ENCODE measurements at places on chromosomes 12 and 14.

DNA sequence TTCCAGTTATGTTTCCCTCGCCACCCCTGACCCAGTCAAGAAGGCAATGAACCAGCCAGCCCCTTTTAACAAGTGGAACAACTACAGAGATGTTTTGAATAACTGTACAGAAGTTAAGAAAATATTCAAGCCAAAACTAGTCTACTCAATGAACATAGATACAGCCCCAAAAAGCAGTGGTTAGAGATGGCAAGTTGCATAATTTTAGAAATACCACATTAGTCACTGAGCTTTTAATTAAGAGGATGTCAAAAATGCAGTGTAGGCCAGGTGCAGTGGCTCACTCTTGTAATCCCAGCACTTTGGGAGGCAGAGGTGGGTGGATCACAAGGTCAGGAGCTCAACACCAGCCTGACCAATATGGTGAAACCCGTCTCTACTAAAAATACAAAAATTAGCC, 27.2 kb downstream of the PROX2 start:
- DNase-seq, result no peak

DNA sequence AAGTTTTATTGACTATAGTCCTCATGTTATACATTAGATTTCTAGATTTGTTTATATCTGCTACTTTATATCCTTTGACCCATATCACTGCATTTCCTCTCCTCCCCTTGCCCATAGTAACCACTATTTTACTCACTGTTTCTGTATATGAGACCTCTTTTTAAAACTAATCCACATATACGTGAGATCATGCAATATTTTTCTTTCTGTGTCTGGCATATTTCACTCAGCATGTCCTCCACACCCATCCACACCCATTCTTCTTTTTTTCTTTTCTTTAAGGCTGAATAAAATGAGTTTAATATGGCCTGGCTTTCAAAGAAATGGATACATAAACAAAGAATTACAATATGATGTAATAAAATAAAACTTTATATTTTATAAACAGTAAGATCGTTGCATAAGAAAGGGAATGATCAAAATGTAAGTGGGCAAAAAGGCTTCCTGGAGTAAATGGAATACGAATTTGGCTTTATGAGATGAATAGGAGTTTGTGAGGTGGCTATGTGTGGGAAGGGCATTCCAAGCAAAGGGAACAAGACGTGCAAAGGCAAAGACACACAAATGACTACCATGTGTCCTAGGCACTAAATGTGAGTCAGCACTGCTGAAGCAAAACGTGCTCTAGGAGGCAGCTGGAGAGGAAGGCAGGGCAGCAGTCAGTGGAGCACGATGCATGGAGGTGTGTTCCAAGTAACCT, 53.2 kb upstream of the HIF1A start:
- peak; percentile 62 for DNase-seq

- DNase-seq, result no peak
Observed at GRCh38 chr12:53345486-53346188, 9.5 kb upstream of the SP7 start.

DNA sequence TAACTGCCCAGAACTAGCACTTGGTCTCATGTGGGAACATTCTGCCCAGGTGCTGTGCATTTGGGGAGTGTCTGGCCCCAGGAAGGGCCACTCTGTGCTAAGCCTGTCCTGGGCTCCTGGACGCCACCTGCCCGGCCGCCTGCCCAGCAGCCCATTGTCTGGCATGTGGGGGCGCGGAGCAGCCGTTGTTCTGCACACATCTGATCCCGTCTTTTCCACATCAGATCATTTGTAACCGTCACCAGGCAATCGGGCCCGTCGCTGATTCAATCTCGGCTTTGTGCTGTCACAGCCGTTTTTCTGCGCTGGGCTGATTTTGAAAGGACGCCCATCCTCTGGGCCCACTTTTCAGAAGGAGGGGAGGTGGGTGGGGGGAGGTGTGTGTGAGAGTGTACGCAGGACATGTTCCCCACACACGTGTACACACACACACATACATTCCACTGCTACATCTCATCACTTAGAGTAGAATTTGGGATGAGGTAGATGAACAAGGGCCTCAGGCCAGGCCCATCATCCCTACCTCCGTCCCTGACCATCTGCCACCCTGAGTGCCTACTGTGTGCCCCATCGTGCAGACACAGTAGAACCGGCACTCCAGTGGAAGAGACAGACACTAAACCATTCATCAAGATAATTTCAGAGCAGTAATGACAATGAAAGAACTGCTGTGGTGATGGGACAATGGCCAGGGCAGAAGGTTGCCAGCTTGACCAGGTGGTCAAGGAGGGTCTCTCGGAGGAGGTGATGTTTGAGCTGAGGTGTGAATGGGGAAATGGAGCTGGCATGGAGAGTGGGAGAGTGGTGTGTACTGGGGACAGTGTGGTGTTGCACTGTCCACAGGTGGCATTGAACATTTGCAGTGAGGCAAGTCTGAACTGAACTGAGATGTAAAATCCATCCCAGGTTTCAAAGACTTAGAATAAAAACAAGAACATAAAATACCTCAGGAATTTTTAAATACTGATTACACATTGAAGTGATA, 19.0 kb downstream of the FAM222A start:
- DNase-seq, result no peak

GRCh38 chr14:50978888-50979287, 34.6 kb upstream of the PYGL start:
- no peak for DNase-seq

DNA sequence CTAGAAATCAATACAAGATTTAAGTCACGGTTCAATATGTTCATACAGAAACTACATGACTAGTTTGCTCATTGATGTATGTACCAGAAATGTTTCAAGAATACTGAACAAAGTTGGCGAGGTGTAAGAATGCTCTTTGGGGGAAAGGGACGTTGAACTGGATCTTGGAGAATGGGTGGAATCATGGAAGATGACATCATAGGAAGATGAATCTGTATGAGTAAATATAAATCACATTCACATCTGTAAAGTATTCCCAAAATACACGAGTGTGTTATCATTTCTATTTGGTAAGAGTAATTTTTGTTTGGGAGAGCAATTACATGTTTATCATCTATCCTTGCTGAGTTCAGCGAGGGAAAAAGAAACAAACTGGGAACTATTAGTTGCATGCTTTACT, 162.2 kb upstream of the TMTC1 start:
- no peak for DNase-seq

GRCh38 chr12:89461649-89462612, 62.7 kb downstream of the GALNT4 start:
- peak; percentile 74 for DNase-seq

GRCh38 chr14:84180336-84180735, 1349.6 kb upstream of the FLRT2 start:
- no peak for DNase-seq

GRCh38 chr14:102911541-102911951, 10.9 kb upstream of the AMN start:
- no peak for DNase-seq

Data from amniotic stem cell (primary cell).